ENCODE measurements at places on chromosomes 6 and 20.

- no peak for DNase-seq
These were observed 115.1 kb upstream of the TNFAIP3 start for GRCh38 chr6:137751768-137752560.

DNA sequence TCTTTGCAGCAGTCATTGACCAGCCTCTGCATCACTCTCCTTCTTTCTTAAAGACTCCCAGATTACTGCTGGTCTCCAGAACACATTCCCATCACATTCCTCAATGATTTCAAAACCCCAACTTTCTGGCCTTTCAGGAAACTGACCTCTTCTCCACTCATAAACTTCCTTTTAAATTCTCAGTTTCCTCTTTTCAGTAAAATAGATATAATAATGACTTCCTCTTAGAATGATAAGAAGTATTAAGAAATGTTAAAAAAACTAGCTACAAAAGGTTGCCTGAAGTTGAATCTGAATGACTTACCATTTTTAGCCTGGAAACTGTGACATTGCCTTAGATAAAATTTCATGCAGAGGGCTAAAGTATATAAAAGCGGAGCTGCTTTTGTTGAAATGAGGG, 239.3 kb downstream of the OGFRL1 start:
- DNase-seq = no peak

DNA sequence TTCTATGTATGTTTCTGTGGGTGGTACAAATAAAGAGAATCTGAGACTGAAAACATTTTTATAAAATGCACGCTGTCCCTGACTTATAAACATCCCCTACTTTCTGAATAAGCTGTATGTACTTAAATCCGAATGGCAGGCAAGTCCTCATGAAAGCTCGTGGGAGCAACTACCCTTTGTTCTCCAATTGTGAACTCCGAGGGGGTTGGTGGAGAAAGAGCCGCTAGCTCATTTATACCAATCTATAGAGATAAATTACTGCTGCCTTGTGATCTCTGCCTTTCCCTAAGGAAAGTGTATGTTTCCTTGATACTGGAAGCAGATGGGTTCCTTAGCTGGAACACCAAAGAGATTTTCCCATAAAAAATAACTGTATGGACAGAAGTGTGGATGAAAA, 84.5 kb downstream of the GJA10 start:
- no peak for DNase-seq

DNA sequence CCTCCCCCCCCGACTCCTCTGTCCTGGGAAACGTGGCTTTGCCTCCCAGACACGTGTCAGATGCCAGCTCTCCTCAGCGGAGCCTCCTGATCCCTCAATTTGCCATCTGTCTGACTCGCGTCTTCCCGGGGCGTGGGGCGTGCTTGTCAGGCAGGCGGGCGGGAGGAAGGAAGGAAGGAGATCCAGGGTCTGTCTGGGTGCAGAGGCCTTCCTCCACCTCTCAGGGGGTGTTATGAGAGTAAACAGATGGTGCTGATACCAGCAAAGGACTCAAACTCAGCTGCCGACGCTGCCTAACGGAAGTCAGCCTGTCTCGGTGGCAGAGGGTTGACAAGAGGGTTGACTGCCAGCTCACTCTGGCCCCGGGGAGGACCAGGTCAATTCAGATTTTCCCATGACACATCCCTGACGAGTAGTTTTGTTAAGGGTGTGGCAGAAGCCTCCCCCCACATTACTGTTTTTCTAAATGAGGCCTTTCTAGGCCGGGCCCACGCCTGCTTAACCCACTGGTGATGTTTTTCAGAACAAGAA, 17.0 kb downstream of the UQCC2 start:
- no peak for DNase-seq

GRCh38 chr20:46013322-46013828, 4.7 kb downstream of the MMP9 start:
- no peak for DNase-seq

GRCh38 chr6:117677553-117678141, 2.4 kb downstream of the NUS1 start:
- no peak for DNase-seq

GRCh38 chr6:100673641-100674040, 207.5 kb downstream of the ASCC3 start:
- no peak for DNase-seq

DNA sequence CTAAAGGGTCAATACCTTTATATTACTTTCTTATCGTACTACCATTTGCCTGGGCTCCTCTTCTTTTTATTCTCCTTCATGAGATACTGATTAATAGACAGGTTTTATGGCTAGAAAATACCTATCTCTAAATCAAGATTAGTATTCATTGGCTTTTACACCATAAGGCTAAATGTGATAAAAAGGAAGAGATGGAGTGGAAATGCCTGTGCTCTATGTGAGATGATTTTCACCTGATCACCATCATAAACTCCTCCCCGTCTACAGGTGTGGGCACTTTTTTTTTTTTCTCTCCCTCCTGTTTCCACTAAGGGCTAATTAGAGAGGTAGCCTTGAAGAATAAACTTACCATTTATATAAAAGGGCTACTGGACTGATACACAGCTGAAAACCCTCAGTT, at the start of gene GLYATL3:
Gene GLYATL3, plus strand, starts transcription at position 301 of the 400 bp plus-strand sequence. CDS start 12,068 bp downstream, outside the sequence.
- DNase-seq = no peak

GRCh38 chr20:9139106-9139833, 70.4 kb downstream of the PLCB4 start:
- no peak for DNase-seq

- no peak for DNase-seq
These were observed 23.9 kb downstream of the FAM50B start for GRCh38 chr6:3873051-3873450.

- DNase-seq = no peak
These were observed 46.3 kb downstream of the GRIK2 start for GRCh38 chr6:101439790-101440189.

- DNase-seq = peak; percentile 81
These were observed 15.8 kb downstream of the CGA start for GRCh38 chr6:87078983-87079616.

DNA sequence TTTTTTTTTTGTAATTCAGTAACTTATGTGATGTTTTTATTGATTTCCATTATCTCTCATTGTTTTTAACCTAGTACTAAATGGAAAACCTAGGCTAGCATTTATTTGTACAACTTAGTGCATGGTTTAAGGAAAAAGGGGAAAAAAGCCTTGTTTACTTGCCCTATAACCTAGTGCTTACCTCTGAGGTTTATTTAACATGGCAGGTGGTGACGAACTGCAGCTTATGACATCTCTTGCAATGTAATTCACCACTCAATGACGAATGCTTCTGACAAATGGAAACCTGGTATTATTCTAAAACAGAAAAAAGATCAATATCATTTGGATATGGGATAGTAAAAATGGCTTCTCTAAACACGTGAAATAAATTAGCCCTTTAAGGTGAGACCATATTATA, 618.6 kb upstream of the FLRT3 start:
- DNase-seq = no peak

DNA sequence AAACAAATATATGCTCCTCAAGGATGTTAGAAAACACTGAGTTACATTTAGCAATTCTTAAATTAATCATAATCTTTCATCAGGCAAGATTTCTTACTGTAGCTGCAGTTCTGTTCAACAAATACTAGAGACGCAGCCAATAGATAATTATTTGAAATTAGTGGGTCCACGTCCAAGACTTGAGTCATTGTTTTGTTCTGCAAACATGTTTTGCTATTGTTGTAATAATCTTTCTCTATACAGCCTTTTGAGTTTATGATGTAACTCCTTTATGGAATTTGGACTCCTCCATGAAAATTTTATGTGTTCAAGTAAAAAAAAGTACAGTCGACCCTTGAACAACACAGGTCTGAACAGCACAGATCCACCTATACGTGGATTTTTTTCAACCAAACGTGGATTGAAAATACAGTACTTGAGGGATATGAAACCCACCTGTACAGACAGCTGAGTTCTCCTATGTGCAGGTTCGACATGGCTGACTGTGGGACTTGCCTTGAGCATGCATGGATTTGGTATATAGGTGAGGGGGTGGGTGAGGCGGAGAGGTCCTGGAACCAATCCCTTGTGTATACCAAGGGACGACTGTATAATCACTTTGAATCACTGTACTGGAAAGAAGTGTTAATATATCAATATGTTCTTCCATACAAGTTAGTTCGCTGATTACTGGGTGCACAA, 41.3 kb upstream of the SLC22A16 start:
- no peak for DNase-seq

- DNase-seq = no peak
These were observed 154.5 kb downstream of the ASCC3 start for GRCh38 chr6:100726666-100727065.

DNA sequence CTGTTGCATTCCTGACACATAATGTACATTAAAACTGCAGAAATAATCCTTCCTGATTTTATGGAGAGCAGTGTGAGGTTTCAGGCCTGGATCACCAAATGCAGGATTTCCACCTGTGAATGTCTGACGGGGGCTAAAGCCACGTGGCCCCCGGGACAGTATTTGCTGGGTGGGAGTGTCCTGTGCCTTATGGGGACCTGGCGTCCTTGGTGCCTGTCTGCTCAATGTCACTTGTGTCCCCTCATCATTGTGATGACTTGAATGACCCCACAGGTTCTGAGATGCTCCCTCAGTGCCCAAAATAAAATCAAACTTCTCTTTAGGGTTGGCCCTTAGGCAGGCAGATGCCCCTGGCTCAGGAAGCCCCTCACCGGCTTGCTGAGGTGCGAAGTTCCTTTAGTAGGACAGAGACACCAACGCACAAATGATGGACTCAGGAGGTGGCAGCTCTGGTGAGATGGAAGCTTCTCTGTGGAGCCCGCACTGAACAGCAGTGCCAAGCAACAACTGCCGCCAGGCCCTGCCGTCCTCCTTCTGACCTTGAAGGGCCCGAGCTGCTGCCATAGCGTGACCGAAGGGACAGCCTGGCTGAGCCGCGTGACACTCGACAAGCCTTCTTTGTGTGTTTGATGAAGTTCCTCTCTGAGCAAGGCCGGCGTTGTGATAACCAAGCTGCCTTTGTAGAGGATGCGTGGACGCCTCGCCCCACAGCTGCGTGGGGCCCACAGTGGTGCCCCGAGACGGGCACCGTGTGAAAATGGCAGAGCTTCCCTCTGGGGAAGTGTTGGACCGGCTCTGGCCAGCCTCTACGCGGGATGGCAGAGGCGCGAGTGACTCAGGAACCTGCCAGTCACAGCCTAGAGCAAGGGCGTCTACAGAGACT, 30.9 kb downstream of the FRMD1 start:
- no peak for DNase-seq

- DNase-seq = no peak
These were observed 32.2 kb upstream of the CHD6 start for GRCh38 chr20:41650231-41650948.

DNA sequence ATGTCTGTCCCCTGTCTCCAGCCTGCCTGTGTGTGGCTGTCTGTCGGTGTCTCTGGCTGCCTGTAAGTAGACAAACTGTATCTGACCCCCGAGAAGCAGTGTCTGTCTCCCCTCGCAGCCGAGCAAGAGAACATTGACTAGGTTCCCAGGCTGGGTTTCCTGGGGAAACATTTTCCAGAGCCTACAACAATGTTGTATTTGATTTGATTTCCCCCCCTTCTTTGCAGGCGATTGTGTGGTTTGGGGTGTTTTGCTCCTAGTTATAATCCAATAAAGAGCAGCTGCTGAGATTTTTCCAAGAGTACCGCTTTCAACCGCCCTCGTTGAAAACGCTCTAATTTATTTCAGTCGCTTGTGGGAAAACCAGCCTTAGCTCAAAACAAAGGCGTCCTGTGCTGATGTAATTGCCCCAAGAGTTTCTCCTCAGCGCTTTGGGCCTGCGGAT, 92.6 kb downstream of the CDC5L start:
- DNase-seq = no peak

GRCh38 chr6:37056439-37057127, 51.1 kb downstream of the FGD2 start:
- DNase-seq = peak; percentile 33
